ENCODE measurements at places on chromosomes 1 and 21.

DNA sequence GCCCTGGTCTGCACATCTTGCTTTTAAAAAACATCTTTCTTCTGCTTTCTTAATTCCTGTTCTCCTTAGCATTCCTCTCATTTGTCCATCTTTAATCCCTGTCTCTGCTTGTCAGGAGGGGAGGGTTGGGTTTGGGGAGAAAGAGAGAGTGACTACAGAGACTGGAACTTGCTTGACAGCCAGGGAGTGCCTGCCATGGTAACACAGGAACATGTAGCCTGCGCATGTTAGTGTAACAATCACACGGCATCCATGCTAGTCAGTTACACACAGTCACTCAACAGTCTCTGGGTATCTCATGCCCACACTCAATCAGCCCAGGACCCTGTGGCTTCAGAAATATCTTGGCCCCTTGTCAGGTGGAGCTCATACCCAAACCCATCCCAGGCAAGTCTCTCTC lies 818 bp upstream of the TFAP2E start:
- no peak for DNase-seq

DNA sequence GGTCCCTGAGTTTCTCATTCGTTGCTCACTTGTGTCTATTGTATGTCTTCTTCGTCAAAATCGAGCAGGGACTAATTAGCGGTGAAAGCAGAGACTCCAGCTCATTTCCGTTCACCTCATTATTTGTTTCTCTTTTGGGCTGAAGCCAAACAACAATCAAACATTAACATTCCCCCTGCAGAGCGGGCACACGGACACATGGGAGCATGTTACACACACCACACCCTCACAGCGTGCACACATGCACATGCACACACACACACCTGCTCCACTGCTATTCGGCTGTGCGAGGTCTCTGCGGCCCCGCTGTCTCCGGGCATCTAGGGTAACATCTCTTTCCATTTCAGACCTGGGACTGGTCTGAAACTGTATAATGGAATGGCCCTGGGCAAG lies 58.5 kb upstream of the LRRC8D start:
- DNase-seq: no peak

GRCh38 chr1:36207339-36207738 lies 16.9 kb upstream of the THRAP3 start:
- no peak for DNase-seq

DNA sequence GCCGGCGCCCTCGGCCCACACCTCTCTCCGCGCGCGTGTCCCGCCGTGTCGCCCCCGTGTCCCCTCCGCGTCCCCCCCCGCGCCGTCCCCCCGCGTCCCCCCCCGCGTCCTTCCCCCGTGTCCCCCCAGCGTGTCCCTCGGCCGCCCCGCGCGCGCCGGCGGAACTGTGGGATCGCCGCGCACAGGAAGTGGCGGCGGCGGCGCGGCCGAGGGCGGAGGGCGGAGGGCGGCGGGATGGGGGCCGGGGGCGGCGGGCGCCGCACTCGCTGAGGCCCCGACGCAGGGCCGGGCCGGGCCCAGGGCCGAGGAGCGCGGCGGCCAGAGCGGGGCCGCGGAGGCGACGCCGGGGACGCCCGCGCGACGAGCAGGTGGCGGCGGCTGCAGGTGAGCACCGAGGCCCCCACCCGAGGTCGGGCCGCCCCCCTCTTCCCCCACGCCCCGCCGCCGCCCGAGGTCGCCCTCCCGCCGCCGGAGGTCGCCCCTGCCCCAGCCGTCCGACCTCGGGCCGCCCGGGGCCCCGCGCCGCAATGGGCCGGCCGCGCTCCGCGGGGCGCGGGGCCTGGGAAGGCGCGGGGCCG lies at the start of gene AGPAT3:
AGPAT3 (plus strand) TSS at position 262 of the 578 bp plus-strand sequence. CDS start 94,459 bp downstream, outside the sequence.
- no peak for DNase-seq

DNA sequence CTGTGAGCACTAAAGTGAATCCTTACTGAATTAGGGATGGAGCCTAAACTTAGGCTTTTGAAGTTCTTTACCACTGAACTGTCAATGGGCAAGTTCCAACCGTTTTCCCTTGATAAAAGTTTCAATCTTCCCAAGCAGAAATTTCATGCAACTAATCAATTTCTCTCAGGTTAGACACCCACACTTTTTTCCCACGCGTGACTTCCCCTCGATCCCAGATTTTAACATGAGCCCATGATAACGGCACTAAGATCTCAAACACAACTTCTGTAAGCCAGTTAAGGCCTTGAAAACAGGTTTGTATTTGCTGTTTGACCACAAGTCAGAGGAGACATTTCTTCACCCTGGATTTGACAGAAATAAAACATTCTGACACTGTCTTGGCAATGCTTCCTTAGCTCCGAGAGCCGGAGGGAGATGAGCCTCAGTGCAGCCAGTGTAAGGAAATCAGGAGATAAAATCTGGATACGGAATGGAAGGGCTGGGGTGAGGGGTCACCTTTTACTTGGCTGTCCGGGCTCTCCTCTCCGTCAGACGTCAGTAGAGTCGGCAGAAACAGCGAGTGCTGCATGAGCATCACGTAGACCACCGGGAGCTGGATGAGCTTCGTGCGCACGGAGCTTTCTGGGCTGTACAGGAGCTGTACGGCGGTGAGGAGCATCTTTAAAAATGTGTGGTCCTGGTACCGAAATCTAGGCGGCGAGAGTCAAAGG lies 39.7 kb downstream of the MRAP start:
- DNase-seq: no peak
